ENCODE measurements at places on chromosomes 5 and 9. TPM values are rescaled to one million over a fixed set of nuclear protein-coding genes. Genes with fewer than 3 reads are reported as not detected.

DNA sequence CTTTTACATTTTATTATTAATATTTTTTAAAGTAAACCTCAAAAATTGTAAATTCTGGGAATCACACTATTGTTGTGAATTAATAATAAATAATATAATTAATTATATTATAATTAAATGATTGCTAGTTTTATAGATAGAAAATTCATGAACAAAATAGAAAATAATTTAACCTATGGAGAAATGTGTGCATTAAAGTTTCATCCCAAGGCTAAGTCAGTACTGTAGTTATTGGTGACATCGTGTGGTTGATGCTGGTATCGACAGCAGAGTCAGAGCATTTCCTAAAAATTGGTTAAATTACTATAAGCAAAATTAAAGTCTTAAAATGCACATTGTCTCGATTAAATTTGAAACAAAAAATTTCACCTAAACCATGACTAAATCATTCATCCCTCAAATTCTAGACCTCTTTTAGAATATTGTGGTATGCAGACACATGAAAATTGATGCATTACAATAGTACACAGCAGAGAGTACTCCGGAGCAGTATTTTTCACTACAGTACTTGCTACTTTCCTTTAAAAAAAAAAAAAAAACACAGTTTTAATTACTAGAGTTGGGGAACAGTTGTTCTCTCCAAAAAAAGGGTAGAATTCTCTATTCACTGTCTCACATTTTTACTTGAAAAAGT lies 73.9 kb downstream of the RORB start:
- no peak for DNase-seq

DNA sequence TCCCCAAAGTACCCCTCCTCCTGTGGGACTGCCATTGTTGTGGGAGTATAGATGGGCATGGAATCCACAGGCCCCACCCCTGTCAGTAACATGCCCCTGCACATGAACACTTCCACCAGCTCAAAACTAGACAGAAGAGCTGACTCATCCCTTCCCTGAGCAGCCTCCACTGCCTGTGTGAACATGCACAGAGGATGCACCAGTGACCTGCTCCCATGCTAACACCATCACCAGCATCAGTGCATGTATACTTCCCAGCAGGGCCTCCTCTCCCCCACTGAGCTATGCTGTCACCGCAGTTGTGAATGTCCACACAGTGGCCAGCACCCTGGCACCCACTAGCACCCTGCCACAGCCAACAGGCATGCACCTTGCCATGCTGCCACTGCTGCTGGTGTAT lies 939.8 kb downstream of the EFNA5 start:
- DNase-seq = no peak

- no peak for DNase-seq
Observed at GRCh38 chr5:43193181-43193893, 1.3 kb downstream of the NIM1K start.

- no peak for DNase-seq
Observed at GRCh38 chr5:109921735-109922380, 232.1 kb downstream of the MAN2A1 start.

DNA sequence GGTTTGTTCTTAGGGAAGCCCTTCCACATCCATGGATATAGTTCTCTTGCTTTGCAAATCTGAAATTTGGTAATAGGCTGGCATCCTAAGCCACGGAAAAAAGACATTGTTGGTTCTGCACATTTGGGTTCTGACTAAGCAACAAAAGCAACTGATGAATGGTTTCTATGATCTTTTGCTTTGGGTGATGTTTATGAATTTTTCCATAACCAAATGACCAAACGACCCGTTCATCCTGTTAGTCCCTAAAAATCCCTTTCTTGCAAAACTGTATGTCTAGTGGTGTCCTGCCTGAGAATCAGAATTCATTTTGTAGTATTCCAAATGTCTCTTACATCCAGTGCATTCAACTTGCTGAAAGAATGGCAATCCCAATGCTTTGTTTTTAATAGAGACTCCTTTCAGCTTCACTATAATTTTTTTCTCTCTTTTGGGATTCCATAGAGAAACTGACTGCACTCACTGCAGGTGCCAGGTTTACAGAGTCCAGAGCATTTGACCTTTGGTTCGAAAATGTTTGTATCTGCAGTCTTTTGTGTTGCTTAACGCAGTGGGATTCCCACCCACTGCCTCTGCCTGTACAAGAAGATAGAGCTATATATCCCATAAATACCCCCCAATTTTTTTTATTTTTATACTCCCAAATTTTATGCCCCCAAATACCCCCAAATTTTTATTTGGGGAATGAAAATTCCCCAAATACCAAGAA lies 4.7 kb downstream of the SPTAN1 start:
- no peak for DNase-seq

GRCh38 chr9:18015116-18015515 lies 436.2 kb downstream of the SH3GL2 start:
- DNase-seq = no peak

DNA sequence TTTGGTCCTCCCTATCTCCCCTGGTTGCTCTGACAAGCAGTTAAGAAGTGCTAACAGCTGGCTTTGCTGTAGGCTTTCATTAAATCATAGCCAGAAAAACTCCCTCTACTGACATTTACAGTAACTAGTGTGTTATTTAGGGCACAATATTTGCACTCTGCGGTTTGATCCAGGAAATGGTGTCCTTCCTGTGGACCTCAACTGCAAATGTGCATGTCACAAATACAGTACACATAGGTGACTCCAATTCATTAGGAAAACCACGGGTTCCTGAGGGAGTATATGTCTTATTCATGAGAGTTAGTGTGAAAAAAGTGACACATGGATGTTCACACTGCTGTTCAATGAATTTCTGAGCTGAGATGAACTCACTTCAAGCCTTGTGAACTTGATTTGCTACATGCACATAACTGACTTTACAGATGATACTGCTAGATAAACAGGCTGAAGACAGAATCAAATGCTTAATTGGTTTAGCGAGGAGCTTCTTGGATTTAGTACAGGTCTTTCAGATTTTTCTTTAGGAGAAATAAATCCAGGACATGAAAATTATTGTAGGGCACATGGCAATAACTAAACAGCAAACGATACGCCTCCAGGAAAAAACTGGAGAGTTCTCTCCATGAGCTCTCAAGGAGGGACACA lies 281.5 kb downstream of the EFNA5 start:
- no peak for DNase-seq

SLC4A9 gene
- not detected for total RNA-seq

EGFLAM gene
- total RNA-seq = 0.12 TPM

CYFIP2 gene
- total RNA-seq = 15.7 TPM

RMRP gene
- total RNA-seq = 11,782 TPM

PCDHGA1 gene
- 0.10 TPM for total RNA-seq
